ENCODE measurements at places on chromosomes 11 and 22.
A peak's percentile ranks its signal among the peaks of the same experiment; 100 is the strongest.

- peak; percentile 18 for DNase-seq
Observed at GRCh38 chr11:1076061-1076665, 1.5 kb downstream of the MUC2 start.

- DNase-seq, result no peak
Observed at GRCh38 chr22:39725351-39726035, 154.9 kb downstream of the CACNA1I start.

DNA sequence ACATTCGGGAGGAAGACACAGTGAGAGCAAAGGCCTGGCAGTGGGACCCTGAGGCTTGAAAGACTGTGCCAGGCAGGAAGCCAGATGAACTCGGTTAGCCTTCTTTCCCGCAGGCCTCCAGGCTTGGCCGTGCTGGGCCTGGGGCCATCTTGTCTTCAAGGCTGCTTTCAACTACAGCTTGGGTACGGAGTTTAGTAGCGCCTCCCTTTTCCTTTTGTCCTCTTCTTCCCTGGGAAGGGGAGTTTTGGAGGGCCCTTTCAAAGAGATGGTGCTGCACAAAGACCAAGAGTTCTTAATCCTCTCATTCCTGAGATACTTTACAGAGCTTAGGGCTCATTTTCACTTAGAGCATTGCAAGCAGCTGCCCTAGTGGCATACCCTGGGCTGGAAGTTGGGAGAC lies 87.5 kb downstream of the TP53I11 start:
- no peak for DNase-seq

DNA sequence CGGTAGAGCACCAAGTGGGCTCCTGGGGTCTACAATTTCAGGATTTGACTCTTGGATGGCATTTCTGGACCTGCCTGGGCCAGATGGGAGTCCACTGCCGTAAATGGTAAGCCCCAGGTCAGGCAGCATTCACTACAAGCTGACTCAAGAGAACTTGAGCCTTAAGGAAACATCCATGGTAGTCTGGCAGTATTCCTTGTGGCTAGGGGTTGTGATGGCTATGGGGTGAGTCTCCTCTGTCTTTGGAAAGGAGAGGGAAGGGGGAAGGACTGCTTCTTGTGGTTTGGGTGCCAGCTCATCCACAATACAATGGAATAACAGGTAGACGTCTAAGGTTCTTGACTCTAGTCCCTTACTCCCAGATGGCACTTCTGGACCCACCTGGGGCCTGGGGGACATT lies 32.3 kb upstream of the POU2AF2 start:
- DNase-seq, result no peak

GRCh38 chr22:26546282-26546681 lies 34.0 kb upstream of the TFIP11 start:
- DNase-seq, result no peak

DNA sequence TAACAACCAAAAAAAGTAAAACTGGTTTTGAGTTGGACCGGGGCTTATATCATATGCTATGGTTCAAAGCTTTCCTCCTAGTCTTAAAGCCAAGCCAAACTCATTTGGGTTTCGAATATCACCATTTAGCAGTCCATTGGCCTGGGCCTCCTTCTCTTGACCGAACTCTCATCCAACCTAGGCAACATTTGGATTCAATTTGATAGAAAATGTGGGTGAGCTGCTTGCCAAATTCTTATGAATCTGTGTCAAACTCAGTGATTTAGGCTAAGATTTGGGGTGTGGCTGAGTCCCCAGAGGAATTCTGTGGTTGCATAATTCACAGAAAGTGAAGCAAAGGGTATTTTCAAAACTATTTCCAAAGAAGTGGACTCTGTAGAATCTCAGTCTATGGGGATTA lies 83.7 kb downstream of the BLID start:
- no peak for DNase-seq

DNA sequence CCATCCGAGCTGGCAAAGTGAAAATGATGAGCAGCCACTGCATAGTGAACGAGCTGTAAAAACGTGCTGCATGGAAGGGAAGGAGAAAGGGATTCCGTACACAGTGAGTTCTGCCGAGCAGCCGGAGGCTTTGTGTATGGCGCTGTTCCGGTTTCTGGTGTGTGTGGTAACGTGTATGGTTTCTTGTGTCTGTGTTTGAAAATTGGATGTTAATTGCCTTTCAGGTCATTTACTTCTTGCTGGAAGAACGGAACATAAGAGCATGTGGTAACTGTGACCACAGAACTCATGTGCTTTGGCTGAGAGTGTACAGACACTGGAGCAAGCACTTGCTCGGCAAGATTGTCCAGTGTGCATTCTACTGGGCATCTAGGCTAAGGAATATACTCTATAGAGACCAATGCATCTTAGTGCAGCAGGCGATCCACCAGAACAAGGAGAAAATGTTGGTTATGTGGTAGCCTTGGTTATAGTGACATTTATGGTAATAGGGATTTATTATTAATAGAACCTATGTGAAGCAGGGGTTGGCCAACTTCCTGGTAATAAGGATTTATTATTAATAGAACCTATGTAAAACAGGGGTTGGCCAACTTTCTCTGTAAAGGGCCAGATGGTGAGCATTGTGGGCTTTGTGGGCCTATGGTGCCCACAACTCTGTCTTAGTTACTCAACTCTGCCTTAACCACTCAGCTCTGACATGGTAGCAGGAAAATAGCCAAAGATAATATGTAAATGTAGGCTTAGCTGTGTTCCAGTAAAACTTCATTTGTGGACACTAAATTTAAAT lies 49.2 kb downstream of the GRAMD1B start:
- no peak for DNase-seq
